ENCODE measurements at places on chromosomes 1 and 21.

DNA sequence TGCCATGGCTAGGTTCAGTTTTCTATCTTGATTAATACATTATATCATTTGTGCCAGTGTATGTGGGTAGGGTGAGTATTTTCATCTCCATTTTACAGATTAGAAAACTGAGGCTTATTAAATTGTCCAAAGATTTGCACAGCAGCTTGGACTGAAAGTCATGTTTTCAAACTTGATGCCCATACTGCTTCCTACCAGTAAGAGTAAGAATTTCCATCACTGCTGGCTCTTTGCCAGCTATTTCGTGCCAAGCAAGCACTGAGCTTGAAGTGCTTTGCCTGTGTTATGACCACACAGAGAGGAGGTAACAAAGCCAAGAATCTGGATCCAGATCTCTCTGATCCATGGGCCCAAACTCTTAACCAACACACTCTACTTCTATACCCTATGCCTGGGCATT is 295.0 kb downstream of the VAV3 start:
- no peak for DNase-seq

DNA sequence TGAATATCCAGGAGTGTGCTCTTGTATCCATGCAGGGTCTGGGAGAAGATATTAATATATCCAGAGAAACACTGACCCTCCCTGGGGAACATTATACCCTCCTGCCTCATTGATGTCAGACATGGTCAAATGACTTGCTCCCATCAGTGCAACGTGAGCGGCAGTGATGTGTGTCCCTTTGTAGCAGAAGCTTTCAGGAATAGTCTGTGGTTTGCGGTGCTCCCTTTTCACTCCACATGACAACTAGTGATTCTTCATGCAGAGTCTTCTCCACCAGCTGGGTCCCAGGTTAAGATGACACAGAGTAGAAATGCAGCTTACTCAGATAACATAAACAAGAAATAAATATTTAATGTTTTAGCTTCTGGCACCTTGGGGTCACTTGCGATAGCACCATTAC is 31.9 kb upstream of the LYPD8 start:
- DNase-seq: no peak

DNA sequence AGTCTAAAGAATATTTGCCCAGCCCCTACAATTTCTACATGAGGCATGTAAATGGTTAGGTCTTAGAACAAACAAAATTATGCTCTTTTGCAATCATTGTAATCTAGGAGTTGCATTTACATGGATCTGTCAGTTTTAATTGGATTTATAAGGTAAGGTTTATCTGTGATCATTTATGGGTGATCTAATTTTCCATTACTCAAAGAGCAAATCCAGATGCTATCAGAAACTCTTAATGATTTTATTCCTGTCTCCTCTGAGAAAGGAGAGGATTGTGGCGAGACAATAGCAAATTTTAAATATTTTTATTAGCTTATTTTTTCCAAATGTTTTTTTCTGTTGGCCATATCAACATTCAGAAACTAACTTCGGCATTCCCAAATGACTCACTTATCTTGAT is 14.2 kb upstream of the NEGR1 start:
- no peak for DNase-seq

GRCh38 chr1:227318016-227318852 is at the start of gene CDC42BPA:
TSS of gene CDC42BPA (minus strand) at chr1:227318492. CDS start at chr1:227317182, 1,310 bp downstream.
- peak; percentile 86 for DNase-seq

DNA sequence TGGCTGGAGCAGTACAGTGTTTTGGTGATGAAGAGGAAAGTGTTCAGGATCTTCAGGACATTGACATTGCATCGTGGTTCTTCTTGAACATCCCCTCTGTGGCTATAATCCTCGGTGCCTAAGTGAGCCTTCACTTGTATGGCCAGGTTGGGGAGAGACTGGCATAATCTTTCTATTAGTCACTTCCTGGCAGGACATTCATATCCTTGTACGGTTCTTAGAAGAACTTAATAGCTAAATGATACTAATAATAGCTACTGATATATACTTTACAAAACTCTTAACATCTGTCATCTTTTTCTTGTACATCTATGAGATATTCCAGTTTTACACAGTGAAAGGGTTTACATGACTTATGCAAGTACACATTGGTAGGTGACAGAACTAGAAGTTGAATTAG is 35.8 kb downstream of the CELF3 start:
- DNase-seq: peak; percentile 63

DNA sequence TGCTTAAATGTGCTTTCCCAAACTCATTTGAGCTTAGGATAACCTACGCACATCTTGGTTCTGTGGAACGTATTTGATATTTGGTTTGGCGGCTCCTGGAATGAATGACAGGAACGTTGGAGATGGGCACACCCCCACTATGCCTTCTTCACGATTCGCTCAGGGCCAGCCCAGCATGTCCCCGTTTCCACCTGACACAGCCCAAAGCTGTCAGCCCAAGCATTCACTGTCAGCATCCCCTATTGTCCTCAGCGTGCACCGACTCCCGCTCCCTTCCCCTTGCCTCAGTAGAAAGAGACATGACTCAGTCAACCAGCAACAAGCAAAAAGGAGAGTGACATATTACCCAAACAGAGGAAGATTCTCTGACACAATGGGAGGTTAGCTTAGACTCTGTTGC is 181.4 kb downstream of the KCNJ6 start:
- no peak for DNase-seq

DNA sequence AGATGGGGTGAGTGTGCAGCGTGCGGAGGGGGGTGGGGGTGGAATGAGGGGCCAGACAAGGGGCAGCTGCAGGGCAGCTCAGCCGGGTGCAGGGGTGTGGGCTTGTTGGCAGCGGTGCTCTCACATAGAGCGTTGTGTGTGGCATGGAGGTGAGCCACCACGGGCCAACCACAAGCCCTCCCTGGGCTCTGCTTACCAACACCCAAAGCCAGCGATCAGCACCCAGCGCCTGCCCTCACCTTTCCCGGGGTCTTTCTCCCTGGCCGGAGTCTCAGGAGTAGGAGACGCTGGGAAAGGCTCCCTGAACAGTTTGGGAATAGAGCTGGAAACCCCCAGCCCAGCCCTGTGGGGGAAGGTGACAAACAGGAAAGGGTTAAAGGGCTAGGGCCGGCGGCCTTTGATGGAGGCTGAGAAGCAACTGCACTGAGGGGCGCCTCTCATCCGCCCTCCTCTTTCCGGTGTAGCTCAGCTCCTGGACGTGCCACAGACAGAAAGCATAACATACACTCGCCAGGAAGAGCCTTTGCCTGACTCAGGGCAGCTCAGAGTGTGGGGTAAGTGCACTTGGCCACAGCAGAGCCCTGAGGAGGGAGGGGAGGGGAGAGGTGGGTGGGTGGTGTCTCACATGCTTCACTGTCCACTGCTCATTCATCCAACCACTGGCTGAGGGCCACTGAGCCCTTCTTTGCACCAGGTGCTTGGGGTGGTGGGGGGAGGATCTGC is 577 bp downstream of the IKBKE start:
- peak; percentile 63 for DNase-seq

DNA sequence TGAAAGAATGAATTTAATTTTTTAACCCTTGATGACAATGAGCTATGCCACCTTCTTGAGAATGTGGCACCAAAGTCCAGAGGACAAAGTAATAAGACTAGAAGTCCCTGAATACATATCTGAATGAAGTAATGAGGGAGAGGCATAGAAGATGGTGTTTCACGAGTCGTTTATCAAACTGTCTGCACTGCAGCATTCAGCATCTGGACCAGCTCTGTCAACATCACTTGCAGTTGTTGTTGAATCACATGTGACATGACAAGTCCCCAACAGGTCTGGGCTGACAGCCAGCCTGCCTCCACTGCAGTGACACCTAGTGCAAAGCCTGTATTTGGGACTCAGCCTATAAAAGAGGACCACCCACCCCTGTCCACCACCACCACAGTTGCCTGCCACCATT is 17.3 kb upstream of the GALNT2 start:
- DNase-seq: no peak

DNA sequence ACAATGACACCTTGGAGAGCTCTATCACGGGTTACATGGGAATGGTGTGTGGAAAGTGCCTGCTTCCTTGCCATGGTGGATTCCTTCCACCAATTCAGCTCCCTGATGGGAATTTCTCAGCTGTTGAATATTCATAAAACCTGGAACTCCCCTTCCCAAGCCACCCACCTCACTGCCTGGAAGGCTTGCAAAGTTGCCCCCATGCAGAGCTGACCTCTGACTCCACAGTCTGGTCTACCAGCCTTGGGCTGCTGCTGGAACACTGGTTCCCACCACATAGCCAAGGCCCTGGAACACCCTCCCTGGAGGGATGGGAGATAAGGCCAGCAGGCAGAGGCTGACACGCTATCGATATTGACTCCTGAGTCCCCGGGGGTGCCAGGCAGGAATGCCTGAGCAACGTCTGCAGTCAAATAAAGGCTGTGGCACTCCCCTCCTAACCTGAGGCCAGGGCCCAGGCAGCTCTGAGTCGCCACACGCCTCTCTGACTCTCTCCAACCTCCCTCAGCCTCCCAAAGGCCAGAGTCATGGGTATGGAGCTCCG is 8.8 kb downstream of the CCDC24 start:
- no peak for DNase-seq

- no peak for DNase-seq
These were observed 3.0 kb upstream of the ACKR1 start for GRCh38 chr1:159201642-159202041.

DNA sequence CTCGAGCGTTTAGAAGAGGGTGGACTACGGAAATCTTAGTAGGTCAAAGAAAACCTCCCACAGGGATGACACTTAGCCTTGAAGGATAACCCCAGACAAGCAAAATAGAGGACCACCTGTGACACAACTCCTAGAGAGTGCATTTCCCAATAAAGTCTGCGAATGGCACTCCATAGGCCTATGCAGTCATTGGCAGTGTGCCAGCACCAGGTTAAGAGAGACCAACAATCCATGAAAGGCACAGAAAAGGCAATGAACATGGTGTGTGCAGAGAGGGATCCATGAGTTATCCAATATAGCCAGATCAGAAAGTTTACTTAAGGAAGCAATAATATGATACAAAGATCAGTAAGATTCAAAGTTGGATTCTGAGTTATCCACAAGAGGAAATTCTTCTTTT is 45.2 kb upstream of the FMO2 start:
- no peak for DNase-seq

GRCh38 chr1:46551597-46552095 is at the start of gene KNCN:
TSS of gene KNCN (minus strand) at chr1:46551647. CDS start at chr1:46551215, 432 bp downstream.
- DNase-seq: no peak

DNA sequence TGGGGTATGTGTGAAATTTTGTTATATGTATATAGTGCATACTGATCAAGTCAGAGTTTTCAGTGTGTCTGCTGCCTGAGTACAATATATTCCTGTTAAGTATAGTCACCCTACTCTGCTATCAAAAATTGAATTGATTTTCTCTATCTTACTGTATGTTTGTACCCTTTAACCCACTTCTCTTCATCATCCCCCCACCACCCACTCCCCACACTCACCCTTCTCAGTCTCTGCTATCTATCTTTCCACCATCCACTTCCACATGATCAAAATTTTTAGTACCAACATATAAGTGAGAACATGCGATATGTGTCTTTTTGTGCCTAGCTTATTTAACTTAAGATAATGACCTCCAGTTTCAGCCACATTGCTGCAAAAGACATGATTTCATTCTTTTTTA is 4.2 kb downstream of the LY9 start:
- DNase-seq: no peak

DNA sequence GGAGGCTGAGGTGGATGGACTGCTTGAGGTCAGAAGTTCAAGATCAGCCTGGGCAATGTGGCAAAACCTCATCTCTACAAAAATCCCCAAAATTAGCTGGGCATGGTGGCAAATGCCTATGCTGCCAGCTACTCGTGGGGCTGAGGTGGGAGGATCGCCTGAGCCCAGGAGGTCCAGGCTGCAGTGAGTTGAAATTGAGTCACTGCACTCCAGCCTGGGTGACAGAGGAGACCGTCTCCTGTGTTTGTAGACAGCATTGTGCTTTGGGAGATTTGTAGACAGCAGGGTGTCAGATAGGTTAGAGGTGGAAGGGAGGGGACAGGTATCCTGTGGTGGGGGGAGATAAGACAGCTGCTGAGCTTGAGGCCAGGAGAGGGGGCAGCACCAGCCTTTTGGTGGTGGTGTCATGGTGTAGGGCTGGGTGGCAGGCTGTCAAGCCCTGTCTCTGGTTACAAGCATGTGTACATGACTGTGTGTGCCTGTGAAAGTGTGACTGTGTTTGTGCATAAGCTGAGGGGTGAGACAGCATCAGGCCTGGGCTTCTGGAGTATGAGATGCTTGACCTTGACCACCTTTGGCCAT is 15.2 kb downstream of the PPFIA4 start:
- no peak for DNase-seq

DNA sequence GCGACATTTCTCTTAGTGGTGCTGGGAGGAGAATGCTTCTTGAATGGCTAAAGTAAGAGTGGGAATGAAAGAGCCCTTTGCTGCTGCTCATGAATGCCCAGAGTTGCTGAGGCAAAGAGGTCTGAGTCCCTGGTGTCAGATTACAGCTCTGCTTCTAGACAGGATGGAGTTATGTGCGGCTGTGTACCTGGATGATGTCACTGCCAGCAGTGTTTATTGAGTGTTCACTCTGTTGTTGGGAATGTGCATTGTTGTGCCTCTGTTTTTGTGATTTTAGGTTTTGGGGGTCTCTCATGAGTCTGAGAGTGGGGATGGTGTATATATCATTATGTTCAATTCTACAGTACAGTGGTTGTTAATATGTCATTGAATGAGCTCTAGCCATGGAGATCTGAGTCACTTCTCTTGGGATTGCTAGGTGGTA is 2.7 kb downstream of the CDC14A start:
- no peak for DNase-seq

DNA sequence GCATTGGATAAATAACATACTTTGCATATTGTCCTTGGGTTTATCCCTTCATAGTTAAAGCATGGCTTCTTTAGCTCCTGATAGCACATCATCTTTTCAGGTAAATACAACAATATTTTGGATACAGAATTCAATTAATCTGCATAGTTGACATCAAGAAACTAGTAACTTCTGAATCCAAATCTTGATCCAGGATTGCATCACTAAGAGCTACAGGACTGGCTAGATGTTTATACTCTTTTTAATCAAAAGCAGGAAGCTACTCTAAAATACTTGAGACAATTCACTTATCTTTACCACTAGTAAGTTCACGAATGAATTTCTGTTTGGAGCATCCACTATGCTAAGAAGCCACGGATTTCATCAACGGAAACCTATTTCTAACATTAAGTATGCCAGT is 54.2 kb upstream of the SLC44A3 start:
- DNase-seq: no peak

- DNase-seq: no peak
These were observed 36.7 kb upstream of the THEM4 start for GRCh38 chr1:151945725-151946722.

GRCh38 chr1:87045761-87046304 is 131.4 kb downstream of the HS2ST1 start:
- DNase-seq: no peak

GRCh38 chr1:243819438-243819839 is 30.6 kb downstream of the AKT3 start:
- no peak for DNase-seq

DNA sequence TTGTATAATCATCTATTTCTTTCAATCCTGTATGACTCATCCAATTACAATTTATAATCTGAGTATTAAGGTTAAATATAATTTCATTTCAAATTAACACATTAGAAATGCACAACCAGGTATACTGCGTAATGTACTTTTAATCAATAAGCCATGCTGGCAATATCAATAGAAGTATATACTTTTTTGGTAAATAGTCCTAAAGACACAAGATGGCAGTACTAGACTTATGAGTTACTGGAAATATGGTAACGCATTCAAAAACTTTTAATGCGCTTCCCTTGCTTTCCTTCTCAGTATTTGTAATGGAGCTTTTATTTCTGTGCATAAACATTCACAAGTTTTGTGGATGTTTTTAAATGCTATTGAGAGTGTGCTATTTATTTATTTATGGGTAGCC is 1162.0 kb upstream of the TMPRSS15 start:
- DNase-seq: no peak
